Activated CD4-positive, alpha-beta T cell treated with anti-CD3 and anti-CD28 coated beads, Interleukin-2, amount 10 ng/mL, durations not matched to agents 24 days and 14 days (primary cell): ENCODE measurements at places on chromosomes 6 and 20. TPM values are rescaled to one million over a fixed set of nuclear protein-coding genes. Genes with fewer than 3 reads are reported as not detected.

The NDRG3 gene
- total RNA-seq = 24.7 and 25.3 TPM in 2 replicates

The ADTRP gene
- 4.7 and 5.3 TPM in 2 replicates for total RNA-seq

- no peak overlapping the region for H3K4me3 ChIP-seq
- DNase-seq = no peak
- no peaks in the 10 kb centered on the region for H3K4me1 ChIP-seq
- H3K36me3 ChIP-seq = no peaks in the 10 kb centered on the region
- peaks cover 30% of the 10 kb centered on the region for H3K27me3 ChIP-seq
- no peak overlapping the region for H3K27ac ChIP-seq
Observed at GRCh38 chr6:111076024-111076695, 11.1 kb upstream of the SLC16A10 start.

The HMGCLL1 gene
- total RNA-seq = not detected in 2 replicates

DNA sequence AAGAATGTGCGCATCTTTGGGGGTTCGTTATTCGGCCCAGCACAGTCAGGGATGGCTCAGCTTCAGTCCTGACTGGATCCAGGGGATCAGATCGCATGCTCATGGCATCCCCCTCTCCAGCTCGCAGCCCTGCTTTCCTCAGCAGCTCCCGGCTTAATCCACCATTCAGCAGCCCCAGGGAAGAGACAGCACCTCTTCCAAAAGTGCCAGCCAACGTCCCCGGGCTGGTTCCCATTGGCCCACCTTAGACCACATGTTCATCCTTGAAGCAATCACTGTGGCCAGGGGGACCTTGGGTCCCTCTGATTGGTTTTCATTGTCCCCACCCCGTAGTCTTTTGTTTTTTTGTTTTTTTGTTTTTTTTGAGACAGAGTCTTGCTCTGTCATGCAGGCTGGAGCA, 188.7 kb downstream of the ZMYND8 start:
- H3K27me3 ChIP-seq = peaks cover 9% of the 10 kb centered on the region
- H3K36me3 ChIP-seq = no peaks in the 10 kb centered on the region
- H3K4me1 ChIP-seq = no peaks in the 10 kb centered on the region
- no peak for DNase-seq
- no peak overlapping the region for H3K27ac ChIP-seq

DNA sequence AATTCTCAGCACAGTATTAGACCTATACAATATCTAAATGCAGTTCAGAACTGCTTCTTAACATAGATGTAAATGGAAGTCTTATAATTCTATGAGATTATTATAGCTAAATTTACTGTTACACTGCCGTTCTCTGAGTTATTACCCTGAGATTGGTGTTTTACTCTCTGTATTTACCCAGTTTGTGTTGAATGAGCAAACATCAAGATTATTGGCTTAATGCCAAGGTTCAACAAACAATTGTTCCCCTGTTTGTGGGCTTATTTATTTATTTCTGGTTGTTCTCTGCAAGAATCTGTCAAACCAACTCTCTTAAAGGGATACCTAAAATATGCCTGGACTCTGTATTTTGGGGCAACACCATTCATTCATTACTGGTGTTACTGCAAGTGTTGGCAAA, 5.2 kb upstream of the STMND1 start:
- H3K27me3 ChIP-seq = peaks cover 19% of the 10 kb centered on the region
- DNase-seq = no peak
- no peak overlapping the region for H3K4me3 ChIP-seq

DNA sequence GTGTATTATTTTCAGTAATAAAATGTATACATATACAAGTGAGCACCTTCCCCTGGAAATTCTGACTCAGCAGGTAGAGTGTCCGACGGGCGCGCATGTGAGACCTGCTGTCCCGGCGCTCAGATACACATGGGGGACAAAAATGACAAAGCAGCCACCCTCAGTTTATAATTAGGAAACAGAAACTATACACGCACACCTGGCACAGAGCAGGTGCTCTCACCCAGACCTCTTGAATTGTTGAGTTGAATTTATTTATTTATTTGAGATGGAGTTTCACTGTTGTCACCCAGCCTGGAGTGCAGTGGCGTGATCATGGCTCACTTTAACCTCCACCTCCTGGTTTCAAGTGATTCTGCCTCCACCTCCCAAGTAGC, 180.4 kb downstream of the ZDHHC14 start:
- H3K4me1 ChIP-seq = peaks cover 52% of the 10 kb centered on the region
- H3K27me3 ChIP-seq = peaks cover 5% of the 10 kb centered on the region
- H3K27ac ChIP-seq = no peak overlapping the region

DNA sequence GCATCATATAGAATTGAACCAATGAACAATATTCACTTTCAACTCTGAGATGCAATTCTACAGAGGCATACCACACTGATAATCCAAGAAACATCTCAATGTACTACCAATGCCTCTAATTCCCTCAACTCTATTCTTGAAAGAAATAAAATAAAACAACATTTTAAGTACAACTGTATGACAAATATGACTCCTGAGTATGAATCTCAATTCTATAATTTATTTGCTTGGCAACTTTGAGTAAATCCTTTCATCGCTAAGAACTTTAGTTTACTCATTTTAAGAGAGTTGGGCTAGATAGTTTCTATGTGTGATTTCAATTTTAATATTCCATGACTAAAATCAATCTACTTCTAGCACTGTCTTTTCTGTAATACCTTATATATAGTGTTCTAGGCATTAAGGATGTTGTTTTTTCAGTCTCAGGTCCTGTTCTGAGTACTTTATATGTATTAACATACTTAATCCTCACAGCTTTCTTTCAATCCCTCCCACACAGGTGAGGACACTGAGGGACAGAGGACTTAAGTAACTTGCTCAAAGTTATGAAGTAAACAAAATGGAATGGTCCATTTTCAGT, 33.4 kb downstream of the GOPC start:
- no peak for DNase-seq
- H3K4me3 ChIP-seq = no peak overlapping the region
- peaks cover 46% of the 10 kb centered on the region for H3K36me3 ChIP-seq
- H3K27ac ChIP-seq = no peak overlapping the region
- peaks cover 7% of the 10 kb centered on the region for H3K4me1 ChIP-seq

DNA sequence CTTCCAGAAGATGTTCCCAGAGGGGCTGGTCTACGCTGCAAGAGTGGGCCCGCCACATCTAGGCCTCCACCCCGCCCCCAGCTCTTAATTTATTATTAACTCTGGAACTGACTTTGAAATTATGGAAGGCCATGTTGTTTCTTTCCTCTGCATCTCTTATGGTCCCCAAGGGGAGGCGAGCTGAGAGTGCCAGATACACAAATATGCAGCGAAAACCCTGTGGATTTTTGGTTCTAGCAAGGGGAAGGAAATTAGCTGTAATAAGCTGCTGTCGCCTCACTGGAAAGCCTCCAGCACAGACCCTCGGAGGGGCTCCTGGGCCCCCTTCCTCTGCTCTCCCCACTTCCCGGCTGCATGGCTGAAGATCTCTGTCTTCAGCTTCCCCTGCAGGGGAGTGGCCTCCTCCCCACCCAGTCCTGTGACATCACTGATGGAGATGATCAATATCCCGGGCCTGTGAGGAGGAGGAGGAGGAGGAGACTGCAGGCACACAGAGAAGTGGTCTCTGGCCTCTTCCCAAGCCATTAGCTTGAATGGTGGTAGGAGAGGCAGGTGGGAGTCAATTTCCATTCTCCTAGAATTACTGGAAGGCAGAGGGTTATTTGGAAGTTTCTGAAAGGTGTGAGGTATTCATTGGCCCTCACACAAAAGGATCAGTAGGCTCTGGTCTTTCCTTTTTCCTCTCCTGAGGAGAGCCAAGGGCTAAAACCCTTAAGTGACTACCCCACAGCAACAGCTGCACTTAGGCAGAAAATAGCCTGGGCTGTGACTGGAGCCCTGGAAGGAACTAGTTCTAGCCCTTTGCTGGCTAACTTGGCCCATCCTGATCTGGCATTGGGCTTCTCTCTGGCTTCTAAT, 39.7 kb upstream of the CCDC167 start:
- no peak for DNase-seq
- H3K36me3 ChIP-seq = no peaks in the 10 kb centered on the region
- H3K4me3 ChIP-seq = no peak overlapping the region
- H3K4me1 ChIP-seq = peaks cover 12% of the 10 kb centered on the region
- H3K27ac ChIP-seq = no peak overlapping the region

DNA sequence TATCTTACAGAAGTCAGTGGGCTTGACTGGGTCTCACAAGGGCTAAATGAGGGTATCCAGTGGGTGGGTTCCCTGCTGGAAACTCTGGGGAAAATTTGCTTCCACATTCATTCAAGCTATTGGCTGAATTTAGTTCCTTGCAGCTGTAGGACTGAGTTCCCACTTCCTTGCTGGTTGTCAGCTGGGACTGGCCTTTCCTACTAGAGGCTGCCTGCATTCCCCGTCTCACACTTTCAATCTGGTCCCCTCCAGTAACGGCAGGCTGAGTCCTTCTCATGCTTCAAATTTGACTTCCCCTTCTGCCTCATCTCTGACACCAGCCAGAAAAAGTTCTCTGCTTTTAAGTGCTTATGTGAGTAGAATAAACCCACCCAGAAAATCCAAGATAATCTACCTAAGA, 4.4 kb downstream of the CSNK2A1 start:
- H3K27ac ChIP-seq = no peak overlapping the region
- H3K4me1 ChIP-seq = peaks cover 57% of the 10 kb centered on the region
- no peak overlapping the region for H3K4me3 ChIP-seq
- H3K27me3 ChIP-seq = no peaks in the 10 kb centered on the region
- peaks cover 46% of the 10 kb centered on the region for H3K36me3 ChIP-seq

- no peak overlapping the region for H3K27ac ChIP-seq
- H3K4me3 ChIP-seq = no peak overlapping the region
Observed at GRCh38 chr6:19714434-19715166, 122.6 kb upstream of the ID4 start.

DNA sequence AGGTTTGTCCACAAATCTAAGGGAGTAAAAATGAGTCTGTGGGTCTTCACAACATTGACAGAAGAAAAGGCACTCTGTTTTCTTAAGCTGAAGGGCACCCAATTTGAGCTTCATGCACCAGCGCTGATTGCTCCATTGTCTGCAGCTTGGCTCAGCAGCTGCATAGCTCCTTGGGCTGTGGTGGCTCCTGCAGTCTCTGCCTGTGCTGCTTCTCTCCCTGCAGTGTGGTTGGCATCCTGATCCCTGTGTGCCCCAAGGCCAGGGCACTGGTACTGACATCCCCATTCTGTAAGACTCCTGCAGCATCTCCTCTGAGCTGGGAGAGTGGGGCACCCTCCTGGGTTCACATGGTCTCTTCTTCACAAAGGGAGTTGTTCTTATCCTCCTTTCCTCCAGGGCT, 83.2 kb upstream of the B3GAT2 start:
- H3K27ac ChIP-seq = no peak overlapping the region
- no peaks in the 10 kb centered on the region for H3K27me3 ChIP-seq
- H3K4me1 ChIP-seq = no peaks in the 10 kb centered on the region
- H3K4me3 ChIP-seq = no peak overlapping the region
- no peaks in the 10 kb centered on the region for H3K36me3 ChIP-seq

GRCh38 chr20:56989516-56989915, 276.9 kb downstream of the BMP7 start:
- no peaks in the 10 kb centered on the region for H3K27me3 ChIP-seq
- no peak overlapping the region for H3K27ac ChIP-seq
- no peak for DNase-seq
- no peak overlapping the region for H3K4me3 ChIP-seq
- H3K36me3 ChIP-seq = no peaks in the 10 kb centered on the region
- H3K4me1 ChIP-seq = no peaks in the 10 kb centered on the region

- H3K27ac ChIP-seq = no peak overlapping the region
- peaks cover 10% of the 10 kb centered on the region for H3K27me3 ChIP-seq
- DNase-seq = no peak
- H3K36me3 ChIP-seq = peaks cover 4% of the 10 kb centered on the region
- H3K4me3 ChIP-seq = peak overlapping the region; percentile 38
- peaks cover 33% of the 10 kb centered on the region for H3K4me1 ChIP-seq
Observed at GRCh38 chr20:41615676-41616075, 2.5 kb downstream of the CHD6 start.

The TMEM30A gene
- 57.0 and 60.5 TPM in 2 replicates for total RNA-seq

GRCh38 chr6:105911106-105911629, 175.0 kb upstream of the PRDM1 start:
- peaks cover 2% of the 10 kb centered on the region for H3K27me3 ChIP-seq
- no peak overlapping the region for H3K27ac ChIP-seq
- no peaks in the 10 kb centered on the region for H3K4me1 ChIP-seq
- no peak for DNase-seq
- no peak overlapping the region for H3K4me3 ChIP-seq

The KIAA1586 gene
- total RNA-seq = 13.3 and 16.0 TPM in 2 replicates

GRCh38 chr20:53255102-53255710, 283.0 kb downstream of the TSHZ2 start:
- no peak for DNase-seq
- H3K4me3 ChIP-seq = no peak overlapping the region

The FERMT1 gene
- 0.58 and 0.71 TPM in 2 replicates for total RNA-seq

The GABRR1 gene
- total RNA-seq = not detected in 2 replicates

DNA sequence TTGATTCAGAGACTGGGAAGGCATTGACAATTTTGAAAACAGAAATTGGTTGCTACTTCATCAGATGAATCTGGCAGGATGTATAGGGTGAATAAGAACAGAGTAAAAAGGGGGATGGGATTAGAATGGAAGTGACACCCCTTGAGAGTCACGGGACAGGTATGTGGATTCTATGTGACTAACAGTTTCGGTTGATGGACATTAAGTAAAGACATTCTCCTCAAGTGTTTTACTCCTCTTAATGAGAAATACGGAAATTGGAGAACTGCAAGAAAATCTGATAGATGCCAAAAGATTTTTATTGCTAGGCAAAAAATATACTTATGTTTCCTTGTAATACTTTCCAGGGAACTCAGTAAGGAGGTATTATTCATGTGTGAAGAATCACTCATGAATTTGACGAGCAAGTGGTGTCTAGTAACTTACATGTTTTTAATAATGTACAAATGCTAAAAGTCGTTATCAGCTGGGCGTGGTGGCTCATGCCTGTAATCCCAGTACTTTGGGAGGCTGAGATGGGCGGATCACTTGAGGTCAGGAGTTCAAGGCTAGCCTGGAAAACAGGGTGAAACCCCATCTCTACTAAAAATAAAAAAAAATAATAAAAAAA, 135.8 kb downstream of the KIF16B start:
- DNase-seq = no peak
- no peaks in the 10 kb centered on the region for H3K27me3 ChIP-seq
- no peaks in the 10 kb centered on the region for H3K36me3 ChIP-seq

The JAG1 gene
- 1.1 and 1.3 TPM in 2 replicates for total RNA-seq

DNA sequence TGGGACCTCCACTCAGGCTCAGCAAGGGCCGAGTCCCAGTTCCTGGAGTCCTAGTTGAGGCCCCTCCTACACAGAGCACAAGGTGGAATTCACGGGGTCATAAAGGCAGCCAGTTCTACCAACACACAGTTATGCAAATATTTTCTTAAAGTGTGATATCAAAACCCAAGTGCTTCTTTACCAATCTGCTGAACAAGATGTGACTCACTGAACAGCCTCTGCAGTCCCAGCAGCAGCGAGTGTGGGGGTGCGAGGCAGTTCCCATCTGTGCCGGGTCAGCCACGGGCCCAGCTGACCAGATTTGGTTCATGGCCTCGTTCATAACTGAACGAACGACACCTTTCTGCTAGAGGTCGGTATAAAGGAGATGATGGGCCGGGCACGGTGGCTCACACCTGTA, 4.5 kb upstream of the TCEA2 start:
- H3K27me3 ChIP-seq = no peaks in the 10 kb centered on the region
- peak overlapping the region; percentile 69 for H3K27ac ChIP-seq

The SYS1 gene
- 24.4 and 26.2 TPM in 2 replicates for total RNA-seq

The GSTA2 gene
- total RNA-seq = not detected in 2 replicates

GRCh38 chr6:121830736-121831135, 395.3 kb downstream of the GJA1 start:
- no peak overlapping the region for H3K4me3 ChIP-seq
- no peaks in the 10 kb centered on the region for H3K27me3 ChIP-seq
- no peaks in the 10 kb centered on the region for H3K36me3 ChIP-seq
- no peak for DNase-seq
- H3K27ac ChIP-seq = no peak overlapping the region
